ENCODE measurements at places on chromosomes 2 and 18. TPM values are rescaled to one million over a fixed set of nuclear protein-coding genes. Genes with fewer than 3 reads are reported as not detected.

The DES gene
- not detected for total RNA-seq

The NR4A2 gene
- 2.4 TPM for total RNA-seq

The REV1 gene
- total RNA-seq, result 10.3 TPM

The MARCHF4 gene
- 64.6 TPM for total RNA-seq

The PDCD1 gene
- total RNA-seq, result not detected

The RAX gene
- total RNA-seq, result not detected

The PTPRN gene
- 1.2 TPM for total RNA-seq

The GAD1 gene
- 0.54 TPM for total RNA-seq

The KDM3A gene
- total RNA-seq, result 26.4 TPM

The PPP1R1C gene
- total RNA-seq, result 3.3 TPM

The ANKRD62 gene
- not detected for total RNA-seq

The AMER3 gene
- total RNA-seq, result not detected

The RRM2 gene
- total RNA-seq, result 280 TPM

The MBOAT2 gene
- 30.9 TPM for total RNA-seq

The RBM44 gene
- 0.33 TPM for total RNA-seq

The LGALSL gene
- total RNA-seq, result 10.5 TPM

The TNS1 gene
- 5.3 TPM for total RNA-seq

The SULT1C4 gene
- not detected for total RNA-seq

Data from A549 treated with RU486 at 1 μM for 4 hours (cell line).